Fibroblast of villous mesenchyme (primary cell): ENCODE measurements at places on chromosomes 7 and 10.

DNA sequence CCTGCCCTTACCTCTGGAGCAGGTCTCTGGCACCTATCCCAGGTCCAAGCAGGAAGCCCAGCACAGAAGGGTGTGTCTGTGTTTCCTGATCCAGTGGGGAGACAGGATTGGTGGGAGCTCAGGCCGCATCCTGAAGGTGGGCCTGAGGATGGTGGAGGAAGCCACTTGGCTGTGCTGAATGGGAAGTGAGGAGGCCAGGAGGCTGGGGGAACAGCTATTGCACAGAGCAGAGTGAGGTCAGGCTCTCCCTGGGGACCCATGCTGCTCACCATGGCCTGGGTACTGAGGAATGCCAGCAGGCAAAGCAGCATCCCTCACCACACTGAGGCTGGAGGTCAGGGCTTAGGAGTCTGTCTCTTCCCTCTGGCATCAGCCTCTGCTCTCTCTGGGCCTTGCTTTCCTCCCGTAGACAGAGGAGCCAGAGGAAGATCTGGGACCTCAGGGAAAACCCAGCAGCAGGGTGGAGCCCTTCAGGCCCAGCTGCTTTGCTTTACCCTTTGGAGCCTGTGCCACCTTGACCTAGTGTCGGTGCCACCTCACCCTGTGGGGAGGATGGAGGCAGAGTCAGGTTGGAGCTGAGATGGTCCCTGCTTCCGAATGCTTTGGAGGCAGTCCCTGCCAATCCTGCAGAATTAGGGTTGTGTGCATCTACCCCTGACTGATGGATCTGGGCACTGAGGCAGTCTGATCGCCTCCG lies 39.0 kb downstream of the CDH23 start:
- DNase-seq = no peak

GRCh38 chr10:71631007-71631861 lies 88.3 kb downstream of the C10orf105 start:
- DNase-seq = no peak

DNA sequence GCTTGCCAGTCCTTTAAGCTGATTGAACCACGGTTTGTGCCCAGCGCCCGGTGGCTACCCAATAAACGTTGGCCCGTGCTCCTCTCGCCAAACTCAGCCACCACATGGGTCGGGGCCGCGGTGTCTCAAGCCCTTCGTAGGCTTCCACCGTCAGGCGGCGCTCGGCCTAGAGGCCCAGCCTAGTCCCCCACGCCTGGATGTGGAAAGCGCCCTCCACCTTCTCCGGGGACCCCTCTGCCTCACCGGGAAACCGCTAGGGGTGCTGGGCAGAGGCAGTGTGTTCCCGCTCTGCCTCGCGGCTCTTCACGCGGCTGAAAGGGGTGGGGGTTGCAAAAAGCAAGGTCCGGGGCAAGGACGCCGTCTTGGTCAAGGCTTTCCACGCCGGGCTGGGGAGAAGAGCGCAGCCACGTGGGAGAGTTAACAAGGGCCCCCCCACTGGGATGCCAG lies 29.8 kb downstream of the LEP start:
- no peak for DNase-seq

GRCh38 chr10:129706081-129706480 lies 239.0 kb downstream of the MGMT start:
- no peak for DNase-seq

DNA sequence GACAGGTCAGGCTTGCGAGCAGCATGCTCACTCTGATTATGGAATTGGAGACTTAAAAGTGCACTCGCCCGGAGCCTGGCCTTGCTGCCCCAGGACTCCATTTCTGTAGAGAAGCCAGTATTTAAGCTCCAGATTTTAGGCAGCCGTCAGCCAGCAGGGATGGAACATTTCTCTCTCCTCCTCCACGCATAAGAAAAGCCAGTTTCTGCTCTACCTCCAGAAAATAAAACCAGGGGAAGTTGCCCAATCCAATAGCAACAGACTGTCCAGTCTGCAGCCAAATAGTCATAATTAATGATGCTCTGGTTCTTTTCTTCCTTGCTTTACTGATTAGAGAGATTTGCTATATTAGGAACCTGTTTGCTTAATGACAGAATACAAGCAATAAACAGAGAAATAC lies 203.2 kb downstream of the GFRA1 start:
- DNase-seq = peak; percentile 17

DNA sequence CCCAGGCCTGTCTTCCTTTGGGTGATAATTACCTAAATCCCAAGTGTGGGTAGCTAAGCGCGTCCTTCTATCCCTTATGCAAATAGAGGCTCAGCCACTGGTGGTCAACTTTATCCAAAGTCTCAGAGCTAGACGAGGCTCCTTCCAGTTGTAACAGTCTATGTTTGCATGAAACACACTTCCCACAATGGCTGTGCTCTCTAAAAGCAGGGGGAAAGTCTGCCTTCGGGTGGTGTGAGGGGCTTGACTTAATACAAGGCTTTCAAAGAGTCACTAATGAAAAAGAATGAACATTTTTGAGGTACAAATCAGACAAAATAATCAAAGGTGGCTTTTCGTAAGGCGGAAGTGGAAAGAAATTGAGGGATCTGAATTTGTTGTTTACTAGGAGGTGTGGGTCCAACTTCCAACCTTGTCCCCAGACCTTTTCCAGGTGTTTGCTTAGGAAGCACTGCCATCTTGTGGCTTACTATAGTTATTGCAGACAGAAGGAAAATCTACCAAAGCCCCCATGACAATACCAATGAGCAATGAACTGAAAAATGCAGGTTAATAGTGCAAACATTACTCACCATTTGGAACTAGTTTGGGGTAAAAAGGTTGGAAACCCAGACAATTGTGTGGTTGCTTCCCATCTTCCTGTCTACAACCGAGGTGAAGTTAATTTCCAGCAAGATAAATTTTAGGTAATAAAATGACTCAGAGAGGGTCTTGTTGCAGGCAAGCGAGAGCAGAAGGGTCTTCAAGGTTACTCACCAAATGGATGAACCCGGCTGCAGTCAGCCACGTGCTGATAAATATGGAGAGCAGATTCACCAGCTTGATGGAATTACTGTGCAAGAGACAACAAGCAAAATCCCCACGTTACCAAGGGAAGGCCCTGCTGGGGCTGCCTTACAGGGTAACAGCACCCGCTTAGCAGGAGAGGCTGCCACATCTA lies 525.7 kb downstream of the KCNMA1 start:
- peak; percentile 59 for DNase-seq

DNA sequence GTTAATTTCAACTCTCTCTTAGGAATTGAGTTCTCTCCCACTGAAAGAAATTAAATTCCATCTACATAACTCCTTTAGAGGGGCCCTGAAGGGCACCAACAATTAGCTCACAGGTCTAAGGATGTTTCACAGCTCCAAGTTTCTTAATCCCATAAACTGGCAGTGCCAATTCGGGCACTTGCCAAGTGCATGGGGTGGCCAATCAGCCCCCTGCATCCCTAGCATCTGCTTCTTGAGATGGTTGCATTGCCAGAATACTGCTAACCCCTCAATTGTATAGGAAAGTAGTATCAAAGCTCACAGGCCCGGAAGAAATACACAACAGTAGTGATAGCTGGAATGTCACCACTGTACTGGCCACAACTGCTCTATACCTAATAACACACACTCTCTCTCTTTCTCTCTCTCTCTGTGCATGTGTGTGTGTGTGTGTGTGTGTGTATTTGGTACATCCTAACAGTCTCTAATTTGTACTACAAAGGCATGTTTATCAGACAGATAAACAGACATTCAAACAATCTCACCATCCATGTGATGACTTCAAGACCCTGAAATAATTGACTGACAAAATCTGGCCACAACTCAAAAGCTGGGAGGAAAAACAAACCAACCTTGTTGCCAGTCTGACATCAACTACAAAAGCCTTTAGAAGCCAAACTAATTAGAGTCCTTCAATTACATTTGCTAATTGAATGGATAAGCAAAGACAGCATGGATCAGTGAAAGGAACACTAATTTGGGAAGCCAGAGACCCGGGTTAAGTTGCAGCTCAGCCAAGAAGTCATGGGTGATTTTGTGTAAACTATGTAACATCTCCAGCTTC lies 27.8 kb downstream of the HIBADH start:
- no peak for DNase-seq

DNA sequence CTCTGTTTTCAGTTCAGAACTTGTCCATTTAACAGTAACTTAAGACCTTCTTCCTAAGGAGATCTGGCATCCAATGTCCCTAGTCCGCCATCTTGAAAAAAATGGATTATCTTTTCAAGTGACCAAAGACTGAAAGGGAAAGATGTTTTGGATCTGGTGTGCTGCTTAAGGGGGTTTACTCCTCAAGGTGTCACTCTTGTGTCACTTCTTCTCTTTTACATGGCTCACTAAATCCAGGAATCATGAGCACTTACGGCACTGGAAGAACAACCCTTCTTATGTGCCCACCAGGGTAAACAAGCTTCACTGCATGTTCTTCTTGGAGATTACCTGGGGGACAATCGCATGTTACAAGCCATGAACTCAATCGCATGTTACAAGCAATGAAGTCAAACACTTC lies 43.7 kb downstream of the ANXA8 start:
- DNase-seq = no peak

DNA sequence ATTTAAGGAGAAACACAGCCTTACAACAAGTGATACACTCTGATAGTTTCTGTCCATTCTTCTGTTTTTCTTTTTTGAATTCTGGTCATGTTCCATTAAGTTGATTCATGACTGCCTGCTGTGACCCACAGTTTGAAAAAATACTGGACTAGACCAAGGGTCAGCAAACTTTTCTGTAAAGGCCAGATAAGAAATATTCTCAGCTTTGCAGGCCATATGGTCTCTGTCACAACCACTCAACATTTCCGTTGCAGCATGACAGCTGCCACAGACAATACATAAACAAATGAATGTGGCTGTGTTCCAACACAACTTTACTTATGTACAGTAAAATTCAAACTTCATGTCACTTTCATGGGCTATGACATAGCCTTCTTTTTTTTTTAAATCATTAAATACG lies 156.7 kb downstream of the PLXNA4 start:
- DNase-seq = peak; percentile 17

DNA sequence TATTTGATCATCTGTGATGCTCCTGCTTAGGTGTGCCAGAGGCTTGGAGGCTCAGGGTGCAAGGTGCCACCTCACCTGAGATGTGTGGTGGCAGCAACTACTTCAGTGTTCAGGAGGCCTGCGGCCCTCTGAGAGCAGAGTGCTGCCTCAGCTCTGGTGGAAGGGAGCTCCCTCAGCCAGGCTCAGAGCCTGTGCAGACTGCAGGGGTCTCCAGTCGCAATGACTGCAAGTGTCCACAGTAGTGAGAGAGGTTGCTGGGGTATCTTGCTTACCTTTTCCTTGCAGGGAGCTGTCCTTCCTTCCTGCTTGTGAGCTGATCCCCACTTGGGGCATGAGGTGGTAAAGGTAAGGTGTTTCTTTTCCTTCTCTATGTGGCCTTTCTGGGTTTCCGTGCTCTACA lies 131.0 kb upstream of the GAD2 start:
- no peak for DNase-seq

DNA sequence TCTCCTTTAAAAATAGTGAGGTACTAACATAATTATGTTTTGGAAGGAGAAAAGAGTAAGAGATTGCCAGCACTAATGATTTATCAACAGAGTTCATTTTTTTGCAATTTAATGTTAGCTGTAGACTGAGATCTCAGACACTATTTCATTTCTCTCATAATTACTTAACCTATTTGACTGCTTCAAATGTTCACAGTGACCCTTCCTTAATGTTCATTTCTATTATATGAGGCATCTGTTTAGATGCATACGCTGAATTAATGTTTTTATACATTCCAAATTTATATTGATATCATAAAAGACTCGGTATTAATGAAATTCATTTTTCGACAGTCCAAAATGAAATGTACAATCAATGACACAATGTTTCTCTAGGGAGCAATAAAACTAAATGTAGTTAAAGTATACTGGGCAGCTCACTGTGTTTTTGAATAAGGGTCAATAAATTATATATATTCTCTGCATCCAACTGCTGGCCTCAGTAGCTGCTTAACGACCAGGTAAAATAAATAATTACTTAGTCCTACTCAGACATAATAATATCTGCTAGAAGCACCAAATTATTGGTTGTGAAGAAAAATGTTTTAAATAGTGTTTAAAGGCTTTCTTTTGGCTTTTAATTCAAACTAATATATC lies 373.4 kb downstream of the MAGI2 start:
- no peak for DNase-seq

DNA sequence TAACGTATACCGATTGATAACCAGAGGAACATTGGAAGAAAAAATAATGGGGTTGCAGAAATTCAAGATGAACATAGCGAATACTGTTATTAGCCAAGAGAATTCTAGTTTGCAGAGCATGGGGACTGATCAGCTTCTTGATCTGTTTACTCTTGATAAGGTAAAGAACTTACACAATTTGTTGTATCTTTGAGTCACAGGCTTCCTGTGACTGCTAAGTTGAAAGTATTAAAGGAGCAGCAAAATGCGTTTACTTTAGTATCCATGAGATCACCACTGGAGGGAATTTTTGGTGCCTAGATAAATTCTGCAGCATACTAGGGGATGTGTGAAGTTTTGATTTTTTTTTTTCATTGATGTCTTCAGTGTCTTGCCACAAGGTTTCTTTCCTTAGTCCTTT lies 103.6 kb downstream of the BTAF1 start:
- DNase-seq = no peak

- DNase-seq = no peak
These were observed 46.1 kb upstream of the APBB1IP start for GRCh38 chr10:26391701-26392695.
